Fibroblast of skin of right quadriceps (primary cell): ENCODE measurements at places on chromosomes 7 and 10.

DNA sequence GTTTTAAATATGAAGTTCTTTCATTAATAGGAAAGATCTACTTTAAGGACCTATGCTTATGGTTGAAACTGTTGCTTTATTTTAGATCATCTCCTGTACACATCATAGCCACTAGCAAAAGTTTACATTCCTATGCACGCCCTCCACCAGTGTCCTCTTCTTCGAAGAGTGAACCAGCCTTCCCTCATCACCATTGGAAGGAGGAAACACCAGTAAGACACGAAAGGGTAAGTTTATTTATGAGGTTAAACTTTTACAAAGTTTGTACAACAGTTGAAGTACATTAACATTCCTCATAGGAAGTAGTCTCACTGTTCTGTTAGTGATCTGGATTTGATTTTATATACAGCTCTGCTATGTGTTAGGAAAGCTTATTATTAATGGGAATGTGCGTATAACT, 16.9 kb downstream of the HBP1 start:
- DNase-seq = no peak

GRCh38 chr7:156896388-156897022, 3.5 kb upstream of the LMBR1 start:
- no peak for DNase-seq

- peak; percentile 47 for DNase-seq
Measured at GRCh38 chr7:115679976-115680375, 350.6 kb downstream of the TFEC start.

DNA sequence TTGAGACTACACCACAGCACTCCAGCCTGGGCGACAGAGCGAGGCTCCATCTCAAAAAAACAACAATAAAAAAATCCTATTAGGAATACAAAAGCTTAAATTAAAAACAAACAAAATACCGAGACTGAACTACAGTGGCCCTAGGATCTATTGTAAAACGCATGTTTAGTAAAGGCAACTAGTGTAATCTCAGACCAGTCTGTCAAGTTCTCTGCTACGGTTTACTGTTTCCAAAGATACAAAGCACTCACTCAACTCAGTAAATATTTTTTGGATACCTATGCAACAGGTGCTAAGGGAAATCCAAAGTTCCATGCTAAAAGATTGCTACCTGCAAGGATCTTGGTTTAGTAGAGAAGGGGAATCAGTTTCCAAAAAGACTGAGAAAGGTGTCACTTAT, 3.4 kb upstream of the MIOS start:
- no peak for DNase-seq

DNA sequence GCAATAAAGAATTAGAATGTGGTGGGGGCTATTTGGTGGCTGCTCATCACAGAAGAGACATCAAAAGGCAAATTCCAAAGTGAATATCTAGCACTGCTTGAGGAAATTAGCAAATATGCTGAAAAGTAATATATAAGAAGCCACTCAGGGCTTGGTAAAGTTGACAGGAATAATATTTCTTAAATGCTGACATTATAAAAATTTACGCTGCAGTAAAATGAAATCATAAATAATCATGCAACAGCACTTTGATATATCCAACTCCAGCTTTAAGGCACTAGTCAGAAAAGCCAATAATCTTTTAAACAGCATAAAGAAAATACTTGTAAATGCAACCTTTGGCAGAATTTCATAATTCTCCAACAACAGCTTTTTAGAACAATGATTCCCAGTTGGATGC, 36.9 kb downstream of the DNAJC12 start:
- DNase-seq = no peak

DNA sequence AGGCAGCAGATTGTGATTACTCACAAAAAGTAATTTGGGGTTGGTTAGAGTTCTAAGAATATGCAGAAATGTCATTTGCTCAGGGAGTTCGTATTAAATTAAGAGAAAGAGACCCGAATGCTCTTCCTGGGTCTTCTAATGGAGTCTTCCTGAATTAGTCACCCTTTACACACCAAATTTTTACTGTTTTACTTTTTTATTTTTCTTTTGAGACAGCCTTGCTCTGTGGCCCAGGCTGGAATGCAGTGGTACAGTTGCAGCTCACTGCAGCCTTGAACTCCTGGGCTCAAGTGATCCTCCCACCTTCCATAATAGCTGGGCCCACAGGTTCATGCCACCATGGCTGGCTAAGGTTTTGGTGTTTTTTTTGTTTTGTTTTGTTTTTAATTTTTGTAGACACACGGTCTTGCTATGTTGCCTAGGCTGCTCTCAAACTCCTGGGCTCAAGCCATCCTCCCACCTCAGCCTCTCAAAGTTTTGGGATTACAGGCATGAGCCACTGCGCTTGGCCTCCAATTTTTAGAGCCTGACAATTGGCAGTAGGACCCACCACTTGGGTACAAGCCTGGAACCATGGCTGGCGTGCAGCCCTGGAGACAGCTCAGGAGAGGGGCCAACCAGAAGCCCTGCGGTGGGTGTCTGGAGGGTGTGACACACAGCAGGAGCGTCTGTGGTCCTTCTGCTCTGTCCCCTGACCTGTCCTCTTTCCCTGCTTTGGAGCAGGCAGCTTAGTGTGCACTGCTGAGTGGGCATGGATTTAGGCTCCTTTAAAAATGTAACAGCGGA, 16.4 kb upstream of the BHLHA15 start:
- no peak for DNase-seq

- DNase-seq = no peak
Measured at GRCh38 chr10:116833986-116834985, 15.0 kb upstream of the ENO4 start.

DNA sequence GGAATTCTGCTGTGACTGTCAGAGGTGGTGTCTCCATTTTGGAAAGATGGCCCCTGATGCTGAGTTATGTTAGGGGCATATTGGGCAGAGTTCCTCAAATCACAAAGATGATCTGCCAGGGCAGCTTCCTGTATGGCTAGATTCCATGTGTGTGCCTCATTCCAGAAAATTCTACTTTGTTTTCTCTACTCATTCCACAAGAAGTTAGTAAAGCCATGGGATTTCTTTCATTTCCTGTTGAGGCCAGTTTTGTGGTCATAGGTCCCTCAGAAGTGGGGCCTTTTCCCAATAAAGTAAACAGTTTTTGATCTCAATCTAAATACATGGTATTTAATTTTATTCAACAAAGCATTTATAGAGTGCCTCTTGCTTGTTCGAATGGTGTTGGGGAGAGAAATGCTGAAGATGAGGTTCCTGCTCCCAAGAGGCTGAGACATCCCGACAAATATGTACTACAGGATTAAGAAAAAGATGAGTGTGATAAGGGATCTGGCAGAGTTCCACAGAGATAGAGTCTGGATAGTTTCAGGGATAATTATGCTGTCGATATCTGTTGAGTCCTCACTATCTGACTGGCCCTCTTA, 33.0 kb downstream of the MINDY4 start:
- peak; percentile 95 for DNase-seq

GRCh38 chr10:103517234-103518085, 24.0 kb downstream of the NEURL1 start:
- no peak for DNase-seq

DNA sequence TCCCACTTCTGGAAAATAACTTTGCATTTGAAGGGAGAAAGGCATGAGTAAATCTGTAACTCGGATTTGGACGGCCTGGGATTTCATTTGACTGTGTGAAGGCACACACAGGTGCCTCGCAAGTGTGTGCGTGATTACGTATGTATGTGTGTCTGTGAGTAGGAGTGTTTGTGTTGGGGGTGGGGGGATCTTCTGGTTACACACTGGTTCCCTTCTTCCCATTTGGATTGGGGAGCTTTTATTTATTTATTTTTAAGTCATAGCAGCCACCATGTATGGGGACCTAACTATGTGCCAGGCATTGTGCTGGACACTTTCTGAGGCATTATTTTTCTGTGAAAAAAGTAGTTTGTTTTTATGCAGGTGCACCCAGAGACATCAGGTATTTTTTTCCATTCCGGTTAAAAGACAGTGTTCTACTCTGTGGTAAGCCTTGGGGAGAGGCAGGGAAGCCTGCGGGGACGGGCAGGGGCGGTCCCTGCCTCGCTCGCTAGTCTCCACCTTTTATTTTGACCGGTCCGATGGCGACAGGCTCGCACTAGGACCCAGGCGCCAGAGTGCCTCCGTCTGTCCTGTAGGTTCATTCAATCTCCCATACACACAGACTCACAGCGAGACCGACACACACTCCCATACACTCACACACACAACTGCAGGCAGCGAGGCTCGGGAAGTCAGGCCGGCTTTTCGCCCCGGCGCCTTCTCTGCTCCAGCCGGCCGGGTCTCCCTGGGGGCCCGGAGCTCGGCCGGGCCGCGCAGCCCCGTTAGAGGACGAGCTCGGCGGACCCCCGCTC, at the start of gene MXI1:
Gene MXI1 (plus strand): TSS at position 595 of the 794 bp plus-strand sequence. CDS start 204 bp downstream, outside the sequence.
- peak; percentile 78 for DNase-seq

- peak; percentile 67 for DNase-seq
Measured at GRCh38 chr7:78953090-78953489, 500.4 kb downstream of the MAGI2 start.

- peak; percentile 70 for DNase-seq
Measured at GRCh38 chr7:2241580-2242540, at the start of the genes MRM2 and NUDT1. Gene MRM2, minus strand, starts transcription at chr7:2242205. Its CDS starts 36 bp downstream, at chr7:2242169. Gene NUDT1, plus strand, starts transcription at chr7:2242226. Its CDS starts 2,349 bp downstream, at chr7:2244575.

GRCh38 chr10:7410862-7411670, at the start of gene SFMBT2:
Gene SFMBT2, minus strand, starts transcription at chr10:7411034. Its CDS starts 29,136 bp downstream, at chr10:7381898.
- DNase-seq = peak; percentile 70

- DNase-seq = no peak
Measured at GRCh38 chr10:47207281-47207615, 92.7 kb upstream of the GDF10 start.

DNA sequence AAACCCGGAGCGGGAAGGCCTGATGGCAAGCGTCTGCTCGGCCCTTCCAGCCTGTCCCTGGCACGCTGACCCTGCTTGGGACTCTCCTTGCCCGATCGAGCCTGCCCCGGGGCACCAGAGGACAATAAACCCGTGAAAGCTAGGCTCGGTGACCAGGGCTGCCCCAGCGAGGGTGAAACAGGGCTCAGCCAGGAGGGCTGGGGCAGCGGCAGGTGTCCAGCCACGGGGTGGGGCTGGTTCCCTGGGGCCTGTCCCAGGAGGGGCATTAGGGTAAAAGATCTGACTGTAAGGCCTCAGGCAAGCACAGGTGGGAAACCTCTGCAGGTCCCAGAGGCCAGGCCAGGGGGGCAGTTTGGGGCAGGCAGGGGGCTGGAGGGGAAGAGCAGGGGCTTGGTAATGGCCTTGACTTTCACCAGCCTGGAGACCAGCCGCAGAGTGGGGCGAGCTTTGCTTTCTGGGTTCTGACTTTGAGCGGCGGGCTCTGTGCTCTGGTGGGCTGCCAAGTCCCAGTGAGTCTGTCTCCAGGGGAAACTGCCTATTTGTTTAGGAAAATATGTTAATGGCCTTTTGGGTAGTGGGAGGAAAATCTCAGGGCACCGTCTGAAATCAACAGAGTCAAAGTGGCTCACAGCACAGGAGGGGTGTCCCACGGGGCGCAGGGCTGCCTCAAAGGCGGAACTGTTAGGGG, 68.2 kb upstream of the INPP5A start:
- DNase-seq = peak; percentile 15

GRCh38 chr10:60652628-60653027, 125.7 kb upstream of the CDK1 start:
- no peak for DNase-seq

- DNase-seq = no peak
Measured at GRCh38 chr7:149021725-149022062, 6.6 kb downstream of the PDIA4 start.

GRCh38 chr7:47221826-47222225, 360.1 kb downstream of the TNS3 start:
- peak; percentile 29 for DNase-seq

GRCh38 chr7:132933072-132933458, 148.8 kb downstream of the CHCHD3 start:
- peak; percentile 76 for DNase-seq

DNA sequence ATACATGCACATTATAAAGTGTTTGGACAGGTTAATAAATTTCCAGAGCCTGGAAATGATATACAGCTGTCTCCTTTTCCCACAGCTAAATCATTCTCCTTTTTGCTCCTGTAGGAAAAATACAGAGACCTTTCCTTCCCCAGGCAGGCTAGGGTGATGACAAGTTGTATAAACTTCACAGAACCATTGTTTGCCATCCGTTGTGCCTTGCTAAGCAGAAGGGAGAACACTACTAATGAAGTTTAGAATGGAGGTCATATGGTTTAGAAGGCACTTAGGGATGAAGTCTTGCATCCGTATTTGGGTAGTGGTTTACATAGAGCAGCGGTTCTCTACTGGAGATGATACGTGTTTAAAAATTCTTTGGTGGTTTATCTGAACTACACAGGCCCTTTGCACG, 46.0 kb downstream of the NAMPT start:
- no peak for DNase-seq
